ENCODE measurements at places on chromosomes 3 and 15. TPM values are rescaled to one million over a fixed set of nuclear protein-coding genes. Genes with fewer than 3 reads are reported as not detected.
A peak's percentile ranks its signal among the peaks of the same experiment; 100 is the strongest.

DNA sequence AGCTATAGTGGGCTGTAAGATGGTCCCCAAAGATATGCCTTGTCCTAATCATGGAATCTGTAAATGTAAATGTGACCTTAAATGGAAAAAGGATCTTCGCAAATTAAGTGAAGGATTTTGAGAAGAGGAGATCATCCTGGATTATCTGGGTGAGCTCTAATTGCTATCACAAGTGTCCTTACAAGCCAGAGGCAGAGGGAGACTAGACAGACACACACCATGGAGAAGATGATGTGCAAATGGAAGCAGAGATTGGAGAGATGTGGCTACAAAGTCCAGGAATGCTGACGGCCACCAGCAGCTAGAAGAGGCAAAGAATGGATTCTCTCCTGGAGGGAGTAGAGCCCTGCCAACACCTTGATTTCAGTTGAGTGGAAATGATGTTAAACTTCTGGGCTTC is 102.3 kb upstream of the PROK2 start:
- no peaks in the 10 kb centered on the region for H3K4me1 ChIP-seq
- DNase-seq = no peak
- no peaks in the 10 kb centered on the region for H3K36me3 ChIP-seq
- no peak overlapping the region for H3K4me3 ChIP-seq
- no peaks in the 10 kb centered on the region for H3K27me3 ChIP-seq

DNA sequence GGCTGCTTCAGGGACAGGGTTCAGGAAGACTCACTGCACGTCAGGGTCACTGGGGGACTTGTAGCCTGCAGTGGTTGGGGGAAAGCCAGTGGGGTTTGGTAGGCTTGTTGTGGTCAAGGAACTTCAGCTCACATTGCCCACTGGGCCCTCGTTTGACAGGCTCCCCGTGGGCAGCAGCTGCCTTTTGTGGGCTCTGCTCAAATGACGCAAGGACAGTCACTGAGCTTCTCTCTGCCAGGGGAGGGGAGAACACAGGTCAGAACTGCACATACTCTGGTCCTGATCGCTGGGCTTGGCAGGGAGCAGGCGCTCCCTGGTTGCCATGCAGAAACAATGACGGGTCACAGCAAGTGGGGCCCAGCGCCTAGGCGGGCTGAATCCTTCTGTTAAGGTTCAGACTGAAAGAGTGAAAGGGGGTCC is 45.5 kb downstream of the FAM174B start:
- H3K27ac ChIP-seq = no peak overlapping the region
- H3K4me3 ChIP-seq = no peak overlapping the region
- DNase-seq = no peak
- no peaks in the 10 kb centered on the region for H3K27me3 ChIP-seq
- H3K36me3 ChIP-seq = no peaks in the 10 kb centered on the region
- H3K4me1 ChIP-seq = no peaks in the 10 kb centered on the region

GRCh38 chr3:120742849-120743365 is 363 bp downstream of the GTF2E1 start:
- H3K4me3 ChIP-seq = peak overlapping the region; percentile 96
- H3K27me3 ChIP-seq = no peaks in the 10 kb centered on the region
- H3K36me3 ChIP-seq = peaks cover under 1% of the 10 kb centered on the region
- peak overlapping the region; percentile 64 for H3K27ac ChIP-seq
- no peak for DNase-seq

- H3K36me3 ChIP-seq = no peaks in the 10 kb centered on the region
- no peaks in the 10 kb centered on the region for H3K27me3 ChIP-seq
- no peak overlapping the region for H3K4me3 ChIP-seq
- no peaks in the 10 kb centered on the region for H3K4me1 ChIP-seq
These were observed 306.2 kb upstream of the DPPA4 start for GRCh38 chr3:109643590-109643989.

GRCh38 chr3:191500892-191501291 is 39.9 kb downstream of the PYDC2 start:
- H3K4me1 ChIP-seq = no peaks in the 10 kb centered on the region
- peaks cover 4% of the 10 kb centered on the region for H3K27me3 ChIP-seq
- DNase-seq = no peak

The RTP1 gene
- total RNA-seq = not detected
